ENCODE measurements at places on chromosomes 6 and 20.

DNA sequence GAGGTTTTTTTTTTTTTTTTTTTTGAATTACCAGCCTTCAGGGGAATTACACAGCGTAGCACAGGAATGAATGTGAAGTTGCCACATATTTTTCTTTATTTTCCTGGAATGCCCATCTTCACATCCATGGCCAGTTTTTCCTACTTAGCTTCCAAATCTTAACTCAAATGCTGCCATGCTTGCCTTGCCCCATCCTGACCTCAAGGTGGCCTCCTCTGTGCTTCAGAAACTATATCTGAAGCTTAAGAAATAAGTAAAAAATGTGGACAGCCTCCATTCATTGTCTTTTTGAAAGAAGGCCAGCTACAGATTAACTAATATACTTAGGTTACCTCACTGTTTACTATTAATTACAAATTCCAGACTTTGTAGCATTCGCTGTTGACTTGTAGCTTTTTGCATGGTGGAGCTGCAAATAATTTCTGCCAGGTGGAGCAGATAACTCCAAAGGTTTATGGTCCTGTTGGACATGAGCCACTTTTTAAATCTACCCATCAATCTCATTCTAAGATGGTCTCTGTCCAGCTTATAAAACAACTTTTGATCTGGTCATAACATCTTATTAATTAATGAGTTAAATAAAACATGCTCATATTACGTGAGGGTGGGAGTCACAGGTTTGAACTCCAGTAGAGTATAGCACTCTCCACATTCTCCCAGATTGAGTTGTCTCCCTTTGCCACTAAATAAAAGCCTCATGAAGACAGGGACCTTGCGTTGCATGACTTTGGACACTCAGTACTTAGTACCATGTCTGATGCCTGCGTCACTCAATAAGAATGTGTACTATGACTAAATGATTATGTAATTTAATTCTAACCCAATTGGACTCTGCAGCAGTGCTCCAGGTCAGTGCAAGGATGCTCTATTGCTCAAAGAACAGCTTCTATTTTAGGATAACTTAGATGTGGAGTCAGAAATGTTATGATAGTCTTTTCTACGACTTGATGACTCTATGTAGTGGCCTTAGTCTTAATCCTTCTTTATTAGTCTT is 678.6 kb upstream of the CITED2 start:
- DNase-seq, result no peak

GRCh38 chr6:148818939-148819575 is 72.2 kb downstream of the UST start:
- DNase-seq, result no peak

DNA sequence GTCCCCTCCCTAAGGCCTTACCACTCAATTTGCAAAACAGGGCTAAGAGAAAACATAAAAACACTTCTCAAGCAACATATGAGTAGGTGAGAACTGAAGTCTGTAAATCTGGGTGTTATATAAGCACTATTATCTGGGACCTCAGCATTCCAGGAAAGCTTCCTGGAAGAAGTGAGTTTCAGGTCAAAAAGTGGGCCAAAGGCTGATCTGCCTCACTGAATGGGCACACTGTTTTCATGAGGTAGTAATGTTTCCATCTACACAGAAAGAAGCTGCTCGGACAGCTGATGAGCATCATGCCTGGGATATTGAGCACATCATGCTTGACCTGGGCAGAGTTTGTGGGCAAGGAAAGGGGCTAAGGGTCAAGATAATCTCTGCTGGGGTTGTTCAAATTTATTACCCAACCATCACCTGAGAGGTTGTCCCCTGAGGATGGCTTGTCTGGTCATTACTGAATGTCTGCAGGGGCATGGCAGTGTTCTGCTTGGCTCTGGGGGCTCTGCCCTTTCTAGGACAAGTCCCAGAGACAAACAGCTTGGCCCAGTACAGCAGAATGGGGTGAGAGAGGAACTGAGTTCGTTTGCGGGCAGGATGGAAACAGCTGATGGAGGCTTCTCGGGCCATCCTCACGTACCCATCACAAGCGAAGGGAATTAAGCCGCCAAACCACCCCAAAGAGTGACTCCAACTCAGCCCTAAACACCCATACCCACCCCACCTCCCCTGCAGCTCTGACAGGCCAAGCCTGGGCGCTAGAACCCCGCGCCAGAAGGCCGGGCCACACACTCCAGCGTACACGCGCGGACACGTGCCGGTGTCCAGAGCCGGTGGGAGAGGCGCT is 1.2 kb upstream of the SYNJ2 start:
- DNase-seq, result no peak

DNA sequence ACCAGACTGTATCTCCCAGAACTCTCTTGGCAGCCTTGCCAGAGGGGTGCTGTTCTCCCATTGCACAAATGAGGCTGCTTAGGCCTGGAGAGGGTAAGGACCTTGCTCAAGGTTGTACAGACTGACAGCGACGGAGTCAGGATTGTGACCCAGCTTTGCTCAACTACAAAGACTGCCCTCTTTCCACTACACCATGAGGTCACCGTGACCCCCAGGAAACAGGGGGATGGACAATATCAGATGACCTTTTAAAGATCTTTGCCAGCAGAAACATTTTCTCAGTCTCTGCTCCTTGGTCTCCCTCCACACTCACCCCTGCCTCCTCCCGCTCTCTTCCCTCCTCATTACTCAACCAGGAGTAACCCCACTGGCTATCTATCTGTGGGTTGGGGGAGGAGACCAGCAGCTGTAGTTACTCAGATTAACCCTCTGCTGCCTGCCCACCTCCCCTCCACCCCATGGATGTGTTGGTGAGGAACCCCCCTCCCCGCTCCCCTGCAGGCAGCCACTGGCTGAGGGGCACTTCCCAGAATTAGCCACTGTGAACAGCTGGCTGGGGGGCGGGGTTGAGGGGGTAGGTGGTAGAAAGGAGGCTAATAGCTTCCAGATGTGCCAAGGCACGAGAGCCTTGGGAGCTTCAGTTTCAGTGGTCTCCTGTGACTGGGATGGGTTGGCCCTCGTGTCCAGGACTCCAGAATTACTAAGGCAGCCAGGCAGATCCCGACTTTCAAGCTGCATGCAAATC is 26.9 kb upstream of the MRPS18A start:
- no peak for DNase-seq

Measured in activated CD4-positive, CD25-positive, alpha-beta regulatory T cell treated with anti-CD3 and anti-CD28 coated beads, Interleukin-2, amount 50 U/mL, for 72 hours (primary cell).